Activated naive CD4-positive, alpha-beta T cell treated with anti-CD3 and anti-CD28 coated beads for 36 hours (primary cell): ENCODE measurements at places on chromosomes 2 and 18. TPM values are rescaled to one million over a fixed set of nuclear protein-coding genes. Genes with fewer than 3 reads are reported as not detected.

SLC23A3 gene
- 0.95 TPM for total RNA-seq

UGT1A7 gene
- not detected for total RNA-seq

- no peaks in the 10 kb centered on the region for H3K27me3 ChIP-seq
- no peak overlapping the region for H3K27ac ChIP-seq
- H3K36me3 ChIP-seq, result no peaks in the 10 kb centered on the region
- no peak overlapping the region for H3K4me3 ChIP-seq
- H3K4me1 ChIP-seq, result no peaks in the 10 kb centered on the region
These were observed 542.8 kb upstream of the ID2 start for GRCh38 chr2:8138923-8139667.

GRCh38 chr18:78857314-78858150 lies 122.1 kb upstream of the SALL3 start:
- no peak for DNase-seq
- H3K4me1 ChIP-seq, result no peaks in the 10 kb centered on the region
- no peaks in the 10 kb centered on the region for H3K36me3 ChIP-seq
- no peak overlapping the region for H3K27ac ChIP-seq

- no peaks in the 10 kb centered on the region for H3K27me3 ChIP-seq
- H3K4me1 ChIP-seq, result peaks cover 18% of the 10 kb centered on the region
- H3K36me3 ChIP-seq, result no peaks in the 10 kb centered on the region
These were observed 80.6 kb downstream of the TRABD2A start for GRCh38 chr2:84800194-84800805.
